Stimulated activated CD8-positive, alpha-beta memory T cell treated with anti-CD3 and anti-CD28 coated beads, Interleukin-4, amount 100 ng/mL, for 1 hour (primary cell): ENCODE measurements at places on chromosomes 4 and X.

DNA sequence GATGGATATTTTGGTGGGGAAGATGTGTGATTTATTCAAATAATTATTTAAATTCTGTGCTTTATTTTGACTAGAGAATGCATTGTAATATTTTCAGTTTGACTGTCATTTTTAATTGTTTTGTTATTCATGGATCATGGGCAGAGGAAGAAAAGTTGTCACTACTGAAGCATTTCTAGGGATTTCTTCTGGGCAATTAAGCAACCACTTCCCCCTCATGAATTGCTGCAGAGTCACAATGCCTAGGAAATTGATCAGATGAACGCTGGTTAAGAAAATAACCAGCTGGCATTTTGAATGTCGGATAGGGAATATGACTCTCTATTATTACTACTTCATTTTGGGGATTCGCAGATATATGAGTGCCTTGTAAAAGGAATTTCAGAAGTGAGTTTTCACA, 283.3 kb downstream of the IL15 start:
- no peak for DNase-seq

DNA sequence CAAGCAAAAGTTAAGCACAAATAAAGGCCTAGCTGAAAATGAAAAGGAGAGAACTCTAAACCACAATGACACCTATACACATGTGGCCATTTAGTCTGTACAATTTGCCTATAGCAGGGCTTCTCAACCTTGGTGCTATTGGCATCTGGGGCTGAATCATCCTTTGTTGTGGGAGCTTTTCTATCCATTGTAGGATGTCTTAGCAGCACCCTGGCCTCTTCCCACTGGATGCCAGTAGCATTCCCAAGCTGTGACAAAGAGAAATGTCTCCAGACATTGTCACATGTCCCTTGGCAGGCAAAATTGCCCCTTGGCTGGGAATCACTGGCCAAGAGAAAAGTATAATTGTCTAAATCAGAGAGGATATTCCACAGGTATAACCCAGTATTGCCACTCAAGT, 13.5 kb upstream of the PRPS2 start:
- DNase-seq, result no peak

DNA sequence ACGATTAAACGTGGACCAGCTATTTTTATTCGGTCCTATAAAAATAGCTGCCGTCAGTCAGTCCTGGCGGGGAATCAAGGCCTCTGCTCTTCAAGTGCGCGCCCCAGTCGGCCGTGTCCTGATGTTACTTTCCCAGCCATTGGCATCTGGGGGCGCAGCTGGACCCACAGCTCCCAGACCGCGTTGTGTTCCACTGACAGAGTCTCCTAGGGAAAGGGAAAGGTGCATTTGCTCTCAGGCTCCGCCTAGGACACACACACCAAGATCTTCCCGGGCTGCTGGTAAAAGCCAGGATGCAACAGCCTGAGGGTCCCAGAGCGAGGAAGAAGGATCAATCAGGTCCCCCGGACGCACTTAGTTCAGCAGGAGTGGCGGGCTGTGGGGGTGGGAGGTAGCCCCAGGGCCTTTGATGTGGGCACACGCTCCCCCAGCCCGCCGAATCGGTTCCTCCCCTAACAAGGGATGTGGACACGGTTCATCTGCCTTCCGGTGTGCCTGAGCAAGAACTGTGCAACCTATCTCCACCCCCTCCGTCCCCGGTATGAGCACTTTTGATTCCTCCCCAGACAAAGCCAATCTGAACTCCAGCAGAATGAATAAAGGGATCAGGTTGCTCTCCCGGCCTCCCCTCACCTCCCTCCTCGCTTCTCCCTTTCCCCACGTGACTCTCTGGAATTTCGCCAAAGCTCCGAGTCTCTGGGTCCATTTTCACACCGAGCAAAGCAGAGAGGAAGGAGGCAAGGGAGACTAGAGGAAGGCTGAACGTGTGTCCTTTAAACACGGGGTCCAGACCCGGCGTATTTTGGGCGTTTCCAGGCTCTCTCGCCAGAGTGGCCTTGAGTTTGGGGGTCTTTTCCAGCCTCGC, 626 bp upstream of the FRAS1 start:
- no peak for DNase-seq

- no peak for DNase-seq
Measured at GRCh38 chr4:186624951-186625350, 69.6 kb upstream of the MTNR1A start.

- no peak for DNase-seq
Measured at GRCh38 chrX:115017455-115017854, at the start of gene IL13RA2. Gene IL13RA2 (minus strand): TSS chrX:115017616. CDS start chrX:115017269, 347 bp downstream.

- no peak for DNase-seq
Measured at GRCh38 chr4:139985401-139985800, 168.6 kb downstream of the MAML3 start.

DNA sequence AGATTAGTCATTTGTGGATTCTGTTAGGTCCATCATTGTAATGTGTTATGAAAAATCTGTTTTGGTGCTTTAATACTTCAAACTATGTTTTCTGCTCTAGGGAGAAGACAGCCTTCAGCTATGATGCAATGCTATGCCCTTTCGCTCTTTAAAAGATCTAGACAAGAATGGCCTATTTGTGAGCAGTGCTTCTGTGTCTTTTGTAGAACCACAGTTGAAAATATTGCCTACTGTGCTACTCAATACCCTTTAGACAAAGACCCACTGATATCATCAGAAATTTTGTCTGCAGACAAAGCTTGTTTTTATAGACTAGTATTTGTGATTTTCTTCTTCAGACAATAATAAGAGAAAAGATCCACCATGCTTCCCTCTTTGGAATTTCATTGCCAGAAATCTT, 44.6 kb upstream of the SLITRK2 start:
- no peak for DNase-seq

DNA sequence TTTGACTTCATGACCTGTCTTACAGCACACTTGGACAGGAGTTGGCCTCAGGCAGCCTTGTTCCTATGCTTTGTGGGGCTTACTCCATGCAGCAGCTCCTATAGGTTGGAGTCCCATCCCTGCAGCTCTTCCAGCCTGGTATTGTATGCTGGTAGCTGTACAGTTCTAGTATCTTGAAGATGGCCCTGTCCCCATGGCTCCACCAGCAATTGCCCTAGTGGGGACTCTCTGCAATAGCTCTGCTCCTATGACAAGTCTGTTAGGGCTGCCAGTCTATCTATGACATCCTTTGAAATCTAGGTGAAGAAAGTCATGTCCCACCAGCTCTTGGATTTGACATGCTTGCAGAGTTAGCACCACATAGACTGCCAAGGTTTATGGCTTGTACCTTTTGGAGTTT, 252.6 kb downstream of the ANTXR2 start:
- no peak for DNase-seq

DNA sequence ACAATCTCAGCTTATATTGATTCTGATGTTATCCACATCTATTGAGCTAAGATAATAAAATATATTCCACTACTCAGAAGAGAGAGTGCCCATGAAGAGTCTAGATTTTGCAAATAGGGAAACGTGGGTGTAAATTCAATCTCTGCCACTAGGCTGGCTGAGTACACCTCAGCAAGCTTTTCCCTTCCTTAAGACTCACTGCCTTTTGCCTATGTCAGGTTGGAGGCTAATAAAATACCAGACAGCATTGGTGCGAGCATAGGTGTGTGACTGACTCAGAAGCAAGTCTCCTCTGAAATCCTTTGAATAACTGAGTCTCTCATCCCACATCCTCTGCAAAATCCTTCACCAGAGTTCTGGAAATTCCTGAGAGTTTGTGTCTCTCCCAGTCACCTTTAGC, 405.4 kb upstream of the CPEB2 start:
- DNase-seq, result no peak

- DNase-seq, result no peak
Measured at GRCh38 chrX:121337816-121338215, 290.4 kb downstream of the GLUD2 start.

GRCh38 chrX:150084496-150085229, 146.4 kb upstream of the EOLA2 start:
- no peak for DNase-seq

GRCh38 chr4:110107866-110108265, 90.5 kb downstream of the ELOVL6 start:
- DNase-seq, result no peak

DNA sequence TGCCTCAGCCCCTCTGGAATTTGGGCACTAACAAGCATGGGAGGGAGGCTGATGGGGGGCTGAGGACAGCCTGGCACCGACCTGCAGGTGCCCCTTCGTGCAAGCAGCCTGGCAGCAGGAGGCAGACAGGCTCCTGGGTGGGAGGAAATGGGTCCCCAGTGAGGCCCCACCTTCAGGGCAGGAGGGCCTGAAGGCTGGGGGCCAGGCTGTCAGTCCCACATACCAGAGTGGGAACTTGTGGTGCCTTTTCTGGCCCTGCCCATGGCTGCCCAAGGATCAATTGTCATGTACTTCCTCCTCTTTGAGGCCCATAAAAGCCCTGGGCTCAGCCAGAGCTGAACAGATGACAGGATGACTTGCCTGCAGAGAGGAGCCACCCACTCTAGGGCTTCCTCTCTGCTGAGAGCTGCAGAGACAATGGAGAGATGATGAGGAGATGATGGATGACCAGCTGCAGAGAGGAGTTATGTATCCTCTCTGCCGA, 141.0 kb downstream of the PDHA2 start:
- no peak for DNase-seq

DNA sequence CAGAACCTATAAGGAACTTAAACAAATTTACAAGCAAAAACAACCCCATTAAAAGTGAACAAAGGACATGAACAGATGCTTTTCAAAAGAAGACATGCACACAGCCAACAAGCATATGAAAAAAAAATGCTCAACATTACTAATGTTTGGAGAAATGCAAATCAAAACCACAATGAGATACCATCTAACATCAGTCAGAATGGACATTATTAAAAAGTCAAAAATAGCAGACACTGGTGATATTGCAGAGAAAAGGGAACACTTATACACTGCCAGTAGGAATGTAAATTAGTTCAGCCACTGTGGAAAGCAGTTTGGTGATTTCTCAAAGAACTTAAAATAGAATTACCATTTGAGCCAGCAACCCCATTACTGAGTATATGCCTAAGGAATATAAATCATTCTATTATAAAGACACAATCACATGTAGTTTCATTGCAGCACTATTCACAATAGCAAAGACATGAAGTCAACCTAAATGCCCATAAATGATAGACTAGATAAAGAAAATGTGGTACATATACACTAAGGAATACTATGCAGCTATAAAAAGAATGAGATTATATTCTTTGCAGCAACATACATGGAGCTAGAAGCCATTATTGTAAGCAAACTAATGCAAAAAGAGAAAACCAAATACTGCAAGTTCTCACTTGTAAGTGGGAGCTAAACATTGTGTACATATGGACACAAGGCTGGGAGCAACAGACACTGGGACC, 1509.4 kb downstream of the TECRL start:
- no peak for DNase-seq

DNA sequence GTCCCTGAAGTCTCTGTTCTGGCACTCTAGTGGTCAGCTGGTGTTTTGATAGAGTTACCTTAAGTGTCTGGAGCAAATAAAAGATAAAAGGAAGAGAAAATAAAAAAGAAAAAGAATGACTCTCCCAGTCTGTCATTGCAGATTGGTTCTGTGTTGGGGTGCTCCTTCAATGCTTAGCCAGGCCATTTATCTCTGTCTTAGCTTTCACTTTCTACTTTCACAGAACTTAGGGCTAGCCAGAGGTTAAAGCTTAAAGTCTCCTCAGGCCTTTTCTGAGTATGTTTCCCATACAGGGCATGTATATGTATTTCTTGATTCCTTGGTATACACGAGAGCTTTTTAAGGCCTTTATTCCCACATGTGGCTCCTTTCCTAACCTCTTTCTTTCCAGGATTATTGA, 83.1 kb upstream of the TEX13D start:
- no peak for DNase-seq

GRCh38 chr4:79317711-79318110, 8.2 kb downstream of the NAA11 start:
- DNase-seq, result no peak

GRCh38 chr4:78653655-78654054, 102.1 kb downstream of the ANXA3 start:
- no peak for DNase-seq

DNA sequence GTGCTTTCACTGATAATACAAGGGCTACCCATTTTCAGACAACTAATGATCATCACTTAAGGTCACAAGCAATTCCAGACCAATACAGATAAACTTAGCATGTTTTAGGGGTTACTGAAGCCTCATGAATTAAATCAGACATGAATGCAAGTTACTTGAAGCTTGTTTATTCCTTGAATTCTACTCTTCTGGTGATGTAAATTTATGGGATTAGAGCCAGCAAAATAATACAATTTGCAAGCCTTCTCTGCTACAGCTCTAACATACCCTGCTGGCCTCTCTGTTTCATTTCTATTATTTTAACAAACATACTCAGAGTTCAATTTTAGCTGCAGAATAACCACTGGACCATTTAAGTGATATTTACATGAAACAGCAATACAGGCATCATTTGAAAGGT, 60.7 kb downstream of the PCDH19 start:
- no peak for DNase-seq

DNA sequence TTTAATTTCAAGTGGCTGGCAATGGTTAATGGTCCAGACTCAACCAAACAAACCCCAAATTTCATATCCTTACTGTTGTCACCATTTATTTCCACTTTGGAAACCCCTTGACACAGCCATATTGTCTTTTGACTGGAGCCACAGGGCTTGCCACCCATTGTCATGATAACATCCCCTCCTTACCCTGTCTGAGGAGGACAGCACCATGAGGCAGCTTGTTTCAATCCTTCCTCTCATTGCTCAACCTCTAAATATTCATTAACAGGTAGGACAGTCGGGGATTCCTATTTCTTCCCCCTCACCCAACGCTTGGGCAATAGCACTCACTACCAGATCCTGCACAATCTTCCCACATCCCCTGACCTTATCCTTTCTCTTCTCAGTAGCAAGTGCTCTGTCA, 92.1 kb downstream of the CEP135 start:
- DNase-seq, result no peak

DNA sequence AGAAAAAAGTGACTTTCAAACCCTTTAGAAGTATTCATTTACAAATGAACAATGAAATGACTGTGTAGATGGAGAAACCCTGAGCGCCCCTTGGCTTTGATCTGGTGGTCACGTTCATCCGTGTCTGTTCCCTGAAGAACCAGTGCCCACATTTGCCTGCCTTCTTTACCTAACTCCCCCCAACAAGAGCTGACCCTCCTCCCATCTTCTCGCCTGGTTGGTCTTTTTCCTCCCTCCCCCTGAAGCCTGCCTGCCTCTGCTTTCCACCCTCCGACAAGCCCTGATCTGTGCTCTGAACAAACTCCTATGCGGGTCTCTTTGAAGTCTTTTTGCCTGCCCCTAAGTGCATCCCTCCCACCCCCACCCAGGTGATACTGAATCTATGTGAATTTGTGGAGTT, 18.5 kb downstream of the TBL1X start:
- DNase-seq, result no peak

DNA sequence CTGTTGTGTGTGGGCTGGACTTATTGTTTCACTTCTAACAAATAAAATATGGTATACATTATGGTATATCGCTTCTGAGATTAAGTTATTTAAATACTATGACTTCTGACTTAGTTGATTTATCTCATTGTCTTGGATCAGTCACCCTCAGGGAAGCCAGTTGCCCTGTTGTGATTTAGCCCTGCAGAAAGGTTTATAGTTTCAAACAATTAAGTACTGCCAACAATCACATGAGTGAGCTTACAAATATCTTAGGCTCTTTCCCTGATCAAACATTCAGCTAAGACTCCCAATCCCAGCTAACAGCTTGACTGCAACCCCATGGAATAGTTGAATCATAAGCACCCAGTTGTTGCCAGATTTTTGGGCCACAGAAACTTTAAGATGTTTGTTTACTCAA, 85.4 kb downstream of the MAGEC1 start:
- no peak for DNase-seq

- DNase-seq, result no peak
Measured at GRCh38 chr4:26753617-26754016, 107.0 kb upstream of the STIM2 start.
